ENCODE measurements at places on chromosomes 13 and 19. TPM values are rescaled to one million over a fixed set of nuclear protein-coding genes. Genes with fewer than 3 reads are reported as not detected.

- DNase-seq, result no peak
Measured at GRCh38 chr13:110261166-110262081, 45.5 kb downstream of the COL4A1 start.

GRCh38 chr19:1401138-1401888 lies at the start of gene GAMT:
TSS of gene GAMT (minus strand) at chr19:1401542. CDS start at chr19:1401476, 66 bp downstream.
- peak; percentile 45 for DNase-seq

- DNase-seq, result no peak
Measured at GRCh38 chr13:74891610-74892009, 590.4 kb downstream of the TBC1D4 start.

GRCh38 chr13:36090592-36090991 lies 40.6 kb downstream of the DCLK1 start:
- DNase-seq, result no peak

The MYO16 gene
- not detected for total RNA-seq

Measured in activated T-helper 2 cell treated with anti-CD3 and anti-CD28 coated beads, Interferon-gamma antibody, Interleukin-2, Interleukin-4, amounts not matched to agents 10 μg/mL and 5 μg/mL and 100 μg/mL, durations not matched to agents 14 hours and 24 hours and 36 hours (primary cell).